ENCODE measurements at places on chromosomes 5 and 9.

DNA sequence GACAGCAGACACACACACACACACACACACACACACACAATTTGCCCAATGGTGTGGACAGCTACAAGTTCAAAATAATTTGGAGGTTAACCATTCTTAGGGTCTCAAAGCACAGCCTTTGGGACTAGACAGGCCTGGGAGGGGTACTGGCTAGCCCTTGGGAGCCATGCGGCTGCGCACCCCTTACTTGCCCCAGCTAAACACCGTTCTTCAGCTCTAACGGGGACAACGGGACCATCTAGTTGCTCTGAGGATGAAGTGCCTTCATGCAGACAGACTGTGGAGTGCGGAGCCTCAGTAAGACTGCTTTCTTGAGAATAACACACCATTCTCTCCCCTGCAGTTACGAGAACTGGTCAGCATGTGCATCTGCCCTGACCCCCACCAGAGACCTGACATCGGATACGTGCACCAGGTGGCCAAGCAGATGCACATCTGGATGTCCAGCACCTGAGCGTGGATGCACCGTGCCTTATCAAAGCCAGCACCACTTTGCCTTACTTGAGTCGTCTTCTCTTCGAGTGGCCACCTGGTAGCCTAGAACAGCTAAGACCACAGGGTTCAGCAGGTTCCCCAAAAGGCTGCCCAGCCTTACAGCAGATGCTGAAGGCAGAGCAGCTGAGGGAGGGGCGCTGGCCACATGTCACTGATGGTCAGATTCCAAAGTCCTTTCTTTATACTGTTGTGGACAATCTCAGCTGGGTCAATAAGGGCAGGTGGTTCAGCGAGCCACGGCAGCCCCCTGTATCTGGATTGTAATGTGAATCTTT is 64.6 kb downstream of the PSMB7 start:
- no peak for DNase-seq

- no peak for DNase-seq
Measured at GRCh38 chr5:505951-506525, 18.2 kb downstream of the SLC9A3 start.

GRCh38 chr9:127202461-127203169 is 62.0 kb upstream of the GARNL3 start:
- no peak for DNase-seq

- peak; percentile 18 for DNase-seq
Measured at GRCh38 chr9:130962418-130963316, 23.6 kb upstream of the FIBCD1 start.

DNA sequence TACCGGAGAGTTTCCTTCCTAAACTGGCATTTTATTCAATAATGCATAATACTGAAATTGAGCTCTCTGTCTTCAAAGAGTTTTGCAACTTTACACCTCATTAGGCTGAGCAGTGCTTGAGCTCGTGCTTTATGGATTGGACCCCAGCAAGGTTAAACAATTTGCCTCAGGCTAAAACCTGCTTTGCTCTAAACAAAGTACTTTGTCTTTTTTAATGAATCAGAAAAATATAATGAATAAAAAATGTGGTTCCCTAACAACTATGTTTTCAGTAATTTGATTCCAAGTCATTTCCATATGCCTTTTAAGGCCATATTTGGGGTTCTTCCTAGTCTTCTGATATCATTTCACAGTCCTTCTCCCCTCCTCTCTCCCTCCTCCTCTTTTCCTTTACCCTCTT is 20.0 kb downstream of the ZNF366 start:
- DNase-seq: no peak

Measured in esophagus squamous epithelium (tissue), 5 donors.